ENCODE measurements at places on chromosomes 2 and 18.

GRCh38 chr2:28155627-28156026 lies 237.0 kb upstream of the FOSL2 start:
- no peak for DNase-seq

- no peak for DNase-seq
These were observed 24.8 kb upstream of the MALL start for GRCh38 chr2:110140401-110140800.

DNA sequence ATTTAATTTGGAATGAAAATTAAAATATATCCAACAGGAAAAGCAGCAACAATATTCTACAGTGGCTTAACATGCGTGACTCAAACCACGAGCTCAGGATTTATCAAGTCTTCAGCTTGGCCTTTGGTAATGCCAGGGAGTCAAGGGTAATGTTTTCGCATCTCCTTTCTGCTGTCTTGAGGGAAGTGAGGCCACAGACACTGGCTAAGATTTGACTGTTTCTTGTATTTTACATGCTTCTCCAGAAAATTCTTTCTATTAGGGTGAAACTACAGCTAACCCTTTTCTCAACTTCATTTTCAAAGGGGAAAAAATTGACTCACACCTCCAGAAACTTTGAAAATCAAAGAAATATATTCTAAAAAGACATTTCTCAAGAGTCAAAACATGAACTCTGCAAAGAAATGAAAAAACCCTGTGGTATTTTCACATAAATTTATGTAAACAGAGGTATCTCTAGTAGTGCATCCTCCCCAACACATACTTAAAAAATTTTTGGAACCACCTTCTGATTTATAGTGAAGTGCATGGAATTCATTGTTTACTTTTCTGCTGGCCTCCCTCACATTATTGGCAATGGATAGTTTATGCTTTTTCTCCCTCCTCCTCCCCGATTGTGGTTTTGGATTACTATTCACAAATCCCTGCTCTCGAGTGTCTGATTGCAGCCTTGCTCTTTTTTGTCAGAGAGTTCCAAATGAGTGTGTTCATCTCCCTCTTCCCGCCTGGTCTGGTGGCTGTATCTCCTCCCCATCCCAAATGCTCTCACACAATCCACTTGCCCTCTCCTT lies 48.7 kb downstream of the DPP4 start:
- DNase-seq = no peak

DNA sequence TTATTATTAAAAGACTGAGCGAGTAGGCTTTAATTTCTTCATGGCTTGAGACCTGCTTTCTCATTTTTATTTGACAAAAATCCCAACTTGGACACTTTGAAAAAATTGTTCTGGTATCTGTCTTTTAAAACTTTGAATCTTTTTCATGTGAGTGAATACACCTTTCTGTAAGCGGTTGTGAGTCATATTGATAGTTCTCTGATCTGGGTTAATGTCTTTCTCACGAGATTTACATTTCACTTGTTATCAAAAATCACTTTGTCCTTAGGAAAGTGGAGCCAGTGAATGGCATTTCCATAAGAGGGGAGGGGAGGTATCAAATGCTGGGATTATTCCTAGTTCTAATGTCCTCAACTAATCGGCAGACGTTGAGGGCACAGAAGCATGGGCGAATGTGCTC lies 36.3 kb downstream of the ATP9B start:
- DNase-seq = no peak

GRCh38 chr2:157329524-157329923 lies 3.9 kb upstream of the ERMN start:
- DNase-seq = no peak

DNA sequence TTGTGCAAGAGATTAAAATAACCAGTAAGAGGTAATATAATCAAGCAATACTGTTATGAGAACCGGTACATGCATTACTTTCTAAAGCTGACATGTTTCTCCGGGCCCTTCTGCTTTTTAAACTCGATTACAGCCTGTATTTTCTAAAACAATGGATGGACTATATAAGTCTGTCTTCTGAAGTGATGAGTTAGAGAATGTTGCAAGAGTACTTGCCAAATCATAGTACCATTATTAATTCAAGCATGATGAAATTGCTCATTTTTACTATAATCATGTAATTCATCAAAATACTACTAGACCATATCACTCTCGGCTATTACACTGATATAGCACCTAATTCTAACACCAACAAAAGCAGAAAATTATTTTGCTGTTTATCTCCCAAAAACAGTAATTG lies 1240.3 kb upstream of the ACVR2A start:
- DNase-seq = no peak

GRCh38 chr2:96923201-96923600 lies 53.3 kb upstream of the SEMA4C start:
- no peak for DNase-seq

DNA sequence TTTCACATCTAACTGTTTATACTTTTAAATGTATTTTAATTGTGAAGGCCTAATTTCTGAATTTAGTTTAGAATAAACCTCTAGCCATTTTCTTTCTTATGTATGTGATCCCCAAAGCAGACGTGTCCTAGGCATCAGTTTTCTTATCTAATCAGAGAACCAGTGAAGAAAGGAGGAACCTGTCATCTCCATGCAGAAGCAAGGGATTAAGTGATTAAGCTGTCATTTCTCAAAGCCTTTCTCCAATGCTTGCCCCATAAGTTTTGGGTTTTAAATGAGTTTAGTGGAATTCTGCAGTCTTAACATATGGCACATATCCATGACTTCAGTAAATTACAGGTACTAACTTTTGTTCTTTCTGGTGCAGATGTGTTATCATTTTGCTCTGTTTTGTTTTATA lies 190.4 kb downstream of the PLCL1 start:
- DNase-seq = no peak

GRCh38 chr2:211930331-211930730 lies 608.3 kb downstream of the ERBB4 start:
- no peak for DNase-seq

GRCh38 chr2:10977621-10978020 lies 65.9 kb downstream of the KCNF1 start:
- no peak for DNase-seq
